ENCODE measurements at places on chromosomes 2 and 18. TPM values are rescaled to one million over a fixed set of nuclear protein-coding genes. Genes with fewer than 3 reads are reported as not detected.

CNTNAP5 gene
- total RNA-seq, result not detected

ITPRIPL1 gene
- 30.2 TPM for total RNA-seq

SH3YL1 gene
- 14.7 TPM for total RNA-seq

HMSD gene
- total RNA-seq, result 3.0 TPM

STAT4 gene
- total RNA-seq, result 71.7 TPM

CLEC4F gene
- total RNA-seq, result not detected

EPHA4 gene
- total RNA-seq, result 5.4 TPM

SEMA4C gene
- 9.0 TPM for total RNA-seq

TMEM37 gene
- not detected for total RNA-seq

SPP2 gene
- total RNA-seq, result not detected

RAB6C gene
- not detected for total RNA-seq

RNF152 gene
- 0.43 TPM for total RNA-seq

COLEC11 gene
- not detected for total RNA-seq

AFF3 gene
- total RNA-seq, result 2.6 TPM

MARCHF4 gene
- not detected for total RNA-seq

DIPK1C gene
- total RNA-seq, result not detected

ARHGEF33 gene
- total RNA-seq, result 0.05 TPM

UGT1A5 gene
- total RNA-seq, result not detected

SERPINB4 gene
- not detected for total RNA-seq

PAX8 gene
- total RNA-seq, result 1.1 TPM

EFHD1 gene
- 0.69 TPM for total RNA-seq

SERPINB5 gene
- total RNA-seq, result not detected

SLC5A7 gene
- not detected for total RNA-seq

ARMC9 gene
- 3.3 TPM for total RNA-seq

TACR1 gene
- total RNA-seq, result not detected

LOXHD1 gene
- total RNA-seq, result not detected

MC5R gene
- total RNA-seq, result not detected

NEB gene
- 0.50 TPM for total RNA-seq

GRP gene
- not detected for total RNA-seq

IL36G gene
- total RNA-seq, result not detected

KLHL14 gene
- not detected for total RNA-seq

ARHGAP28 gene
- total RNA-seq, result not detected

All from activated T-cell treated with anti-CD3 and anti-CD28 coated beads, Interleukin-2, amount 50 U/mL, for 4 hours (primary cell).